ENCODE measurements at places on chromosomes 13 and 19.

- no peak for DNase-seq
- H3K4me1 ChIP-seq, result peaks cover 5% of the 10 kb centered on the region
- H3K27ac ChIP-seq, result no peak overlapping the region
Observed at GRCh38 chr19:18751571-18751970, 39.5 kb downstream of the COMP start.

DNA sequence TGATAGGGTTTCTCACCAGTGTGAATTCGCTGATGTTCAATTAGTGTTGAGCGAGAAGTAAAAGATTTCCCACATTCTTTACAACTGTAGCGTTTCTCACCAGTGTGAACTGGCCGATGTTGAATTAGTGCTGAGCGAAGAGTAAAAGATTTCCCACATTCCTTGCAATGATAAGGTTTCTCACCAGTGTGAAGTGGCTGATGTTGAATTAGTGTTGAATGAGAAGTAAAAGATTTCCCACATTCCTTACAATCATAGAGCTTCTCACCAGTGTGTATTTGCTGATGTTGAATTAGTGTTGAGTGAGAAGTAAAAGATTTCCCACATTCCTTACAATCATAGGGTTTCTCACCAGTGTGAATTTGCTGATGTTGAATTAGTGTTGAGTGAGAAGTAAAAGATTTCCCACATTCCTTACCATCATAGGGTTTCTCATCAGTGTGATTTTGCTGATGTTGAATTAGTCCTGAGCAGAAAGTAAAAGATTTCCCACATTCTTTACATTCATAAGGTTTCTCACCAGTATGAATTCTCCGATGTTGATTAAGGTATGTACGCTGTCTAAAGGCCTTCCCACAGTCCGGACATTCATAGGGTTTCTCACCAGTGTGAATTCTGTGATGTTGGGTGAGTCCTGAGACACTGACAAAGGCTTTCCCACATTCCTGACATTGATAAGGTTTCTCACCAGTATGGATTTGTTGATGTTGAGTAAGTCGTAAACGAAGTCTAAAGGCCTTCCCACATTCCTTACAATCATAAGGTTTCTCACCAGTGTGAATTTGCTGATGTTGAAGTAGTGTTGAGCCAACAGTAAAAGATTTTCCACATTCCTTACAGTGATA lies 24.0 kb downstream of the ZNF850 start:
- H3K27ac ChIP-seq, result no peak overlapping the region
- DNase-seq, result no peak
- peaks cover 44% of the 10 kb centered on the region for H3K36me3 ChIP-seq
- H3K4me3 ChIP-seq, result no peak overlapping the region

DNA sequence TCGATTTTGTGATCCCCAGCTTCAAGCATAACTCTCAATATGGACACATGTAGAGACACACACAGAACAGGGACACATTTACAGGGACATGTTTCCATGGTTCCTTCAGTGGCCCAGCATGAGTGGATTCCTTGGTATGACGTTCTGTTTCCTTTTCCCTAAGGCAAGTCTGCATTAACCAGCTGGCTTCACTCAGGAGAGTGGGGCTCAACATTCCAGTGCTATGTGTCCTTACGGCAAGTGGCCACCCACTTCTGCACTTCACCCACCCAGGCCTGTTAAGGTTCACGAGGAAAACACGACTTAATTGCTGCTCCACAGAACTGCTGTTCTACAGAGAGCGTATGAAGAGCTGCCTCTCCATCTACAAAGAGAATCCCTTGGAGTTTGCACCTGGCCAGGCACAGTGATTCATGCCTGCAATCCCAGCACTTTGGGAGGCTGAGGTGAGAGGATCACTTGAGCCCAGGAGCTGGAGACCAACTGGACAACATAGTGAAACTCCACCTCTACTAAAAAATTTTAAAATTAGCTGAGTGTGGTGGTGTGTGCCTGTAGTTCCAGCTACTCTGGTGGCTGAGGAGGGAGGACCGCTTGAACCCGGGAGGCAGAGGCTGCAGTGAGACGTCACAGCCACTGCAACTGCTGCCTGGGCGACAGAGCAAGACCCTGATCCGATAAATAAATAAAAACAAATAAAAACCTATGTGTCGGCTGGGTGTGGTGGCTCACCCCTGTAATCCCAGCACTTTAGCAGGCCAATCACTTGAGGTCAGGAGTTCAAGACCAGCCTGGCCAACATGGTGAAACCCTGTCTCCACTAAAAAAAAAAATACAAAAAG lies 32.5 kb downstream of the BRD4 start:
- H3K27ac ChIP-seq, result peak overlapping the region; percentile 65
- DNase-seq, result no peak
- peaks cover 66% of the 10 kb centered on the region for H3K4me1 ChIP-seq
- H3K36me3 ChIP-seq, result peaks cover 10% of the 10 kb centered on the region

- no peak overlapping the region for H3K27ac ChIP-seq
- H3K4me1 ChIP-seq, result peaks cover 33% of the 10 kb centered on the region
- H3K27me3 ChIP-seq, result no peaks in the 10 kb centered on the region
- DNase-seq, result no peak
- no peaks in the 10 kb centered on the region for H3K36me3 ChIP-seq
Observed at GRCh38 chr13:35499196-35499662, 22.7 kb upstream of the MAB21L1 start.

DNA sequence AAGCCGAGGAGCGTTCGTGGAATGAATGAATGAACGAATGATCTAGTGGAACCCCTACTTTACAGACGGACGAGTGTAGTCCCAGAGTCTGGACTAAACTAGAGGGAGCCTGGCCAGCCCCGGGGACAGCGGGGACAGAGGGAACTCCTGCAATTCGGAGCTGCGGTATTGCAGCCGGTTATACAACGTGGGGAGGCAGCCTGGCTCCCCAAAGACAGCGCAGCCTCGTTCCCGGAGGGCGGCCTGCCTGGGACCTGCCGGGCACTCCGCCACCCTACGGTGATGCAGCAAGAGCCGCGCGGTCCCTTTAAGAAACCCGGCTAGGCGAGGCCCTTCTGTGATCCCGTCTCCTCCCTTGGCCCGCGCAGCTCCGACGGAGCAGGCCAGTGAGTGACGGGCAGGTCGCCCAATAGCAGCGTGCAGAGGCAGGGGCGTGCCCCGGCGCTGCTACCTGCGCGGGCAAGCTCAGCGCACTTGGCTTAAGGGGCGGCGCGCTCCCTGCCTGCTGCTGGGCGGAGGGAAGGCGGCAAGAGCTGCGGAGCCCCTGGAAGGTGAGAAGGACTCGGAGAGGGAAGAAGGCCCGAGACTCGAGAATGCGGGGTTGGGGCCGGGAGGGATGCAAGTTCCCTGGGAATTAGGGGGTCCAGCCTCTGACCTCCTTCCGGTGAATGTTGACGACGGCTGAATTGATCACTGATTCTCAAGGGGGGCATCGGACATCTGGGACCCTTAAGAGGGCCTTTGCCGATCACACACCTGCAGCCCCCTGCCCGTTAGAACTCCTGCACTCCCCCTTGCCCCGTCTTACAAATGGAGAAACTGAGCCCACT lies at the start of gene ABCA7:
Gene ABCA7, plus strand, starts transcription at position 462 of the 830 bp plus-strand sequence. CDS start 1,255 bp downstream, outside the sequence.
- H3K4me1 ChIP-seq, result peaks cover 31% of the 10 kb centered on the region
- H3K27ac ChIP-seq, result peak within 1 kb of the TSS; percentile 24
- H3K27me3 ChIP-seq, result no peaks in the 10 kb centered on the region
- H3K36me3 ChIP-seq, result peaks cover 10% of the 10 kb centered on the region
- H3K4me3 ChIP-seq, result peak within 1 kb of the TSS; percentile 87
- peak; percentile 98 for DNase-seq

DNA sequence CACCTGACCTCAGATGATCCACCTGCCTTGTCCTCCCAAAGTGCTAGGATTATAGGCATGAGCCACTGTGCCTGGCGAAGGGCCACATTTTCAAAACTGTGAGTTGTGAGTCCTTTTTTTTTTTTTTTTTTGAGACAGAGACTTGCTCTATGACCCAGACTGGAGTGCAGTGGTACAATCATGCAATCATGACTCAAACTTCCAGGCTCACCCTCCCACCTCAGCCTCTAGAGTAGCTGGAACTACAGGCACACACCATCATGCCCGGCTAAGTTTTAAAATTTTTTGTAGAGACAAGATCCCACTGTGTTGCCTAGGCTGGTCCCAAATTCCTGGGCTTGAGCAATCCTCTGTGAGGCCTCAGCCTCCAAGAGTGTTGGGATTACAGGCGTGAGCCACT lies 3.8 kb upstream of the MYPOP start:
- no peaks in the 10 kb centered on the region for H3K27me3 ChIP-seq
- no peaks in the 10 kb centered on the region for H3K36me3 ChIP-seq

GRCh38 chr13:91247768-91248167 lies 99.7 kb upstream of the MIR17HG start:
- peak; percentile 19 for DNase-seq
- no peak overlapping the region for H3K27ac ChIP-seq
- no peaks in the 10 kb centered on the region for H3K27me3 ChIP-seq
- no peaks in the 10 kb centered on the region for H3K4me1 ChIP-seq

DNA sequence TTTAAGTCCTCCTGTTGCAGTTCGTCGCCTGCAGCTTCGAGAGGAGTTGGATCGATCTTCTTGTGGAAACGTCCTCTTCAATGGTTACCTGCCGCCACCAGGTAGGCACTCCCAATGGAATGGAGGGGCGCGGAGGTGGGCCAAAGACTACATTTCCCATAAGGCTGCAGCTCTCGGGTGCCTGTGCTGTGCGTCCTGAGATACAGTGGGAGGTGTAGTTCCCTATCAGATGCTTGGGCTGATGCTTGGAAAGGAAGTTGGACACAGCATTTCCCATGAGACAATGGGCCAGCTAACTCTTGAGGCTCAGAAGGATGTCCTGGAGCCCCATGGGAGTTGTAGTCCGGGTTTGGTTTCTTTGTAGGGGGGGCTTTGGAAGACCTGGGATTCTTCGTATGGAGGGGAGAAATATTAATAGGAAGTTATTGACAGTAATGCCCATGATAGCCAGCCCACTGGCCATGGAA lies 1.8 kb downstream of the SHKBP1 start:
- H3K4me3 ChIP-seq, result no peak overlapping the region
- DNase-seq, result peak; percentile 60
- peaks cover 10% of the 10 kb centered on the region for H3K4me1 ChIP-seq

- no peaks in the 10 kb centered on the region for H3K36me3 ChIP-seq
- H3K27me3 ChIP-seq, result no peaks in the 10 kb centered on the region
- no peak for DNase-seq
- no peak overlapping the region for H3K27ac ChIP-seq
- H3K4me1 ChIP-seq, result no peaks in the 10 kb centered on the region
- no peak overlapping the region for H3K4me3 ChIP-seq
Observed at GRCh38 chr13:59061621-59062020, 1102.1 kb downstream of the DIAPH3 start.

DNA sequence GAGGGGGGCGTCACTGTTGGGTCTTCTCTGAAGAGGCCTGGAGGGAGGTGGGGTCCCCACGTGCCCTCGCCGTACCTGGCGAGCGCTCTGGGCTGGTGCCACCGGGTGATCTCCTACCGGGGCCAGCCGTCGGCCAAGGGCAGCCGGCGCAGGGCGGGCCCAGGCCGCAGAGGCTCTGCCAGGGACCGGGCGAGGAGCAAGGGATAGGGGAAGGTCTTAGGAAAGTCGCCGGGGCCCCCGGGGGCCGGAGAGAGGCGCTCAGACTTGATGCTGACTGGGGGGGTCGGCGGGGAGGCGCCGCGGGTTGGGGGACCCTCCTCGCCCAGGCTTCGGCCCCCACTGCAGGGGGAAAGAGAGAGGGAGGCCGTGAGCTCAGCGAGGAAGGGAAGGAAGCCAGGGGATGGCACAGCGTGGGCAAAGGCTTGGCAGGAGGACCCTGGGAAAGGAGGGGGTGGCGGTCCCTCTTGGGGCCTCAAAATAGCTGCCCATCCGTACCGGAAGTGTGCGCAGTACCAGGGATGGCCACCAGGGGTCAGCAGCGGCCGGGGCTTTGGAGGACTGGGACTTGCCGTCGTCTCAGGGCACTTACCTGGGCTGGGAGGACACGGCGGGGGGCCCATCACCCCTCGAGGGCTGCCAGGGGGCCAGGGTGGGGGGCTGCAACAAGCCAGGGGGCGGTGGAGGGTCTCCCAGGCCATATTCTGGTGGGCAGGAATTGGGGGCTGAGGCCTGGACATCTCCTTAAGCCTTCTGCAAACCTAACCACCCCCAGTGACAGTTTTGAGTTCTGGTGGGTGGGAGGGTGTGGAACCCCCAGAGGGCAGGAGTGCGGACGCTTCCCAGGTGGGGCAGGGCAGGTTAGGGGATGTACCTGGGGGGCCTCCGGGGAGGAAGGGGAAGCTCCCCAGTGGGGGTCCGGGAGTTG lies 7.7 kb upstream of the TMEM161A start:
- DNase-seq, result peak; percentile 93
- H3K27ac ChIP-seq, result no peak overlapping the region
- no peak overlapping the region for H3K4me3 ChIP-seq
- no peaks in the 10 kb centered on the region for H3K27me3 ChIP-seq
- no peaks in the 10 kb centered on the region for H3K4me1 ChIP-seq

GRCh38 chr19:45469132-45469944 lies 1.5 kb downstream of the FOSB start:
- DNase-seq, result peak; percentile 93
- peaks cover 19% of the 10 kb centered on the region for H3K4me1 ChIP-seq
- H3K36me3 ChIP-seq, result no peaks in the 10 kb centered on the region
- no peaks in the 10 kb centered on the region for H3K27me3 ChIP-seq
- H3K27ac ChIP-seq, result peak overlapping the region; percentile 78

DNA sequence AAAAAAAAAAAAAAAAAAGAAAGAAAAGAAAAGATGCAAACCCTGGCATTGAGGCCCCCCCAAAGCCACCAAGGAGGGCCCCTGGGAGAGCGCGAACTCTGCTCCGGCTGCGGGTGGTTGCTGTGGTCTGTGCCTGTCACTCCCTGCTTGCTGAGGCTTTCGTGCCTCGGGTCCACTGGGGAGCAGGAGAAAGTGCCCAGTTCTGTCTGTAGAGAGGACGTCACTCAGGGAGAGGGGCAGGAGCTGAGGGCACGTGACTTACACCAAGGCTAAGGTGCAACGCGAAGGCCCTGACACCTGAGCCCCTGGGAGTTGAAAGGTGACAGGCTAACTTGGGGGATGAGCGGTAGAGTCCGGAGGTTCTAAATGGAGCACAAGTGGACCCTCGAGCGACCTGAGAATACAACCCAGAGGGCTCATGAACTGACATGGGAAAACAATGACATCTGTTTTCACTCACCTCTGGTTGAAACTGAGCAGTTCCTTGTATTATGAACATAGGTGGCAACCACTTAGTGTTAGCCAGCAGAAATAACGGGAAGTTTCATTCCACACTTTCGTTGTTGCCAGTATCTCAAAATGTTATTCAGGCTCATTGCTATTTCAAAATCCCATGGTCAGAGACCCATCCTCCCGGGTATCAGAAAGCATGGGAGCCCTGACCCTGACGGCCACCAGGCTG lies 69.2 kb upstream of the TM9SF2 start:
- DNase-seq, result no peak
- H3K36me3 ChIP-seq, result no peaks in the 10 kb centered on the region
- no peak overlapping the region for H3K27ac ChIP-seq
- H3K4me1 ChIP-seq, result peaks cover 3% of the 10 kb centered on the region
- H3K4me3 ChIP-seq, result no peak overlapping the region

DNA sequence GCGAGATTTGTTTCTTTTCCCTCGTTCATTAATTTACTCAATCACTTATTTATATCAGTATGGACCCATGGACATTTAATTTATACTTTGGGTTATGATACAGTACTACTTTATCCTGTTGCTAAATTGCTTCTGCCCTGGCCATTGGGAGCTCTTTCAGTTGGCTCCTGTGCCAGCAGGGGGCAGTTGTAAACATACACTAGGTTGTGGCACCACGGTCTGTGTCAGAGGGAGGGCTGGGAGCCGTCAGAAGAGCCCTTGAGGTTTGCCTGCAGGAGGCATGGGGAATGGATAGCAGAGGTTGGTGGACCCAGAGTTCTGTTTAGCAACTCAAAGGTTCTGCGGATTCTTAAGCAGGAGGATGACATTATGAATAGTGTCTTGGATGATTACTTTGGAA lies 94.3 kb downstream of the ERCC5 start:
- no peaks in the 10 kb centered on the region for H3K4me1 ChIP-seq
- H3K27me3 ChIP-seq, result no peaks in the 10 kb centered on the region
- H3K27ac ChIP-seq, result no peak overlapping the region
- H3K36me3 ChIP-seq, result no peaks in the 10 kb centered on the region
